ENCODE measurements at places on chromosomes 4 and X. TPM values are rescaled to one million over a fixed set of nuclear protein-coding genes. Genes with fewer than 3 reads are reported as not detected.

MND1 gene
- total RNA-seq = not detected

TKTL2 gene
- total RNA-seq = not detected

SRPK3 gene
- 0.52 TPM for total RNA-seq

VCX3B gene
- total RNA-seq = not detected

PLXNB3 gene
- total RNA-seq = 6.1 TPM

GK gene
- 16.9 TPM for total RNA-seq

RXFP1 gene
- total RNA-seq = not detected

HGFAC gene
- total RNA-seq = 0.52 TPM

DNA sequence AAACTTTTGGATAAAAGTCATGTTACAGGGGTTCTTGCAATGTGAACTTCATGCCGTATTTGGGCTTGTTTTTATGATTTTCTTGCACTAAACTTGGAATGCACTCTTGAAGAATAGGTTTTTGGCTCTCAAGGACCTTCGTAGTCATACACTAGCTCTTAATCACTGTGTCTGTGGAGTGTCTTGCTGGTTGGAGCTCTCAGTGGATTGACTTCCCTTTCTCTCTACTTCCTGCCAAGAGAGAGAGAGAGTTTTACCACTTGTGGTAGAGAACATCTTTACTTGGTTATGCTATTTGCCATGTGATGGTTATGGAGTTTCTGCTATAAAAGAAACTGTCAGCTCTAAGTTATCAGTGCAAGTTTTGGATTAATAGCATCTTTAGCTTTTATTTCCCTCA lies 112.4 kb downstream of the BMPR1B start:
- DNase-seq = no peak

DNA sequence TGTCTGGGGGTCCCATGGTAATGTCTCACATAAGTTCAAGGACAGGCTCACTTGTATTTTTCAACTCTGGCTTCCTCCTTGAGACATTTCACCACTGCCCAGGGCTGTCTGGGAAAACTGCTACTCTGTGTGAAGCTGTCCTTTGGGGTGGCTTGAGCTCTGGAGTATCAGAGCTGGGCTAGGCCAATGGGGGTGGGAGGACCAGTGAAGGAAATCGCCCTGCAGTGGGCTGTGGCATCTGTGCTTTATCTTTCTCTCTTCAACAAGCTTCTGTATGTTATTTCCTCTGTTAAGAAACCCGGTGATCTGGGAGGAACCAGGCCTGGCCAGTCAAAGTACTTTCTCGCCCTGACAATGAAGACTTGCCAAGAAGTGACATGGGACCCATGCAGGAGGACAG lies 87.4 kb downstream of the SMIM20 start:
- no peak for DNase-seq

DNA sequence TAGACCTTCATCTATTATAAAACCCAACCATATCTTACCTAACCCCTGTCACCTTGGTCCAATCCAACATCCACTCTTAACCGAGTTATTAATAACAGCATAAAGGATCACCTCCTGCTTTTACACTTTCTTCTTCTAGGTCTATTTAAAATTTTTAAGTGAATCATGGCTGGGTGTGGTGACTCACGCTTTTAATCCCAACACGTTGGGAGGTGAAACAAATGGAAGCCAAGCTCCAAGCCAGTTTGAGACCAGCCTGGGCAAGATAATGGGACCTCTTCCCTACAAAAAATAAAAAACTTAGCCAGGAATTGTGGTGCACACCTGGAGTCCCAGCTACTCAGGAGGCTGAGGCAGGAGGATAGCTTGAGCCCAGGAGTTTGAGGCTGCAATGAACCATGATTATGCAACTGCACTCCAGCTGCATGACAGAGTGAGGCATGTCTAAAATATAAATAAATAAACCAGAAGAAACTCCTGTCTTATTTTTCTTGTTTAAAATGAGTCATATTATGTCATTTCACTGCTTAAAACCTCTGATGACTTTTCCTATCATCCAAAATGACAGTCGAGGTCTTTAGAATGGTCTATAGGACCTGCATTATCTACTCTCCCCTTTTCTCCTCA lies 188.4 kb downstream of the GASK1B start:
- DNase-seq = no peak

DNA sequence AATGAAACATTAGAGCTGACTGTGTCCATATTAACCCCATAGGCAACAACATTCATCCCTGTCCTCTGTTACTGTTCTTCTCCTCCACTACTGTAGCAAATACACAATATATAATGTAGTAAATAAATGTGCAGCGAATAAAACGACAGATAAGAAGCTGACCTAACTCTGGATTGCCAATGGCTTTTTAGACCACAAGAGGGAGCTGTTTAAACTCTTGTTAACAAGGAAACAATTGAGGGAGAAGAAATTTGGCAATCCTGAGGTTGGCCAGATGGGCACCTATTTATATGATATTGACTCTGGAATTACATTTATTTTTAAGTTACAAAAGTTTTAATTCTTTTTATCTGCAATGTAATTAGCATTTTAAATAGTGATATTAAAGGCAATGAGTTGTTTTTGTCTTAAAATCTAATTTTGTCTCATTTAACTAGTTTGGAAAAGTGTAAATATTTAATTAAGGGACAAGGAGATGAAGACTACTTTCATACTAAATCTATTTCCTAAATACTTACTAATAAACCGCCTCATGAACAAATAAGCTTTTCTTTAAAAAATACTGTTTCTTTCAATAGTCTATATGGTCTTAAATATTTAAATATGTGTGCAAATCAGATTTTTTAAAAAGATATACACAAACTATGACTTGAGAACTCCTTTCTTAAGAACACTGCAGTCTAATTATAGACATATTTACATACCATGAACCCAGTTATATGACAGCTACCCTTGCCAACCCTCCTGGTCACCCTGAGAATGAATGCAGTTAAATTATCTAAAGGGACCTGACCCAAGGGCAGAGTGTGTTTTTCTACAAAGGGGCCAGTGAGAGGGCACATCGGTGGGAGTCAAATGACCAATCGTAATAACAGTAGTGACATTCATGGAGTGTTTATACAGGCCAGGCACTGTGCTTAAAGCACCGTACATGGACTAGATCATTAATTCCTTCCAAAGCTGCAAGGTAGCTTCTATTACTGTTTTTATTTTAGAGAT lies 52.9 kb upstream of the HPF1 start:
- no peak for DNase-seq

DNA sequence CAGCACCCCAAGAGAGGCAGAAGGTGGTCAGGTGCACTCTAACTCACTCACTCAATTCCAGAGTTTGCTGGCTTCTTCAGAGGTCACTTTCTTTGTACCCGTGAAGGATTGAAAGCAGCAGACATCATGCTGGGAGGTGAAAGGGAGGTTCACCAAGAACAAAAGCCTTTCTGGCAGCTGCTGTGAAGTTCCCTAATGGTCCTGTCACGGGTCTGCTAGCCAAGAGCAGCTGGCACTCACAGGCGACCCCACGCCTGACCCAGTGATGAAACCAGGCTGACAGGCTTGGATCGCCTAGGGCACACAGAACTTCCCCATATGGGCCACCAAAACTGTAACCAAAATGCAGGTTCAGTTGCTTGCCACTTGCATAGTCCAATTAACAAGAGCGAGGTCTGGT lies 11.8 kb downstream of the NUDT11 start:
- DNase-seq = no peak

- no peak for DNase-seq
These were observed 251.4 kb downstream of the COL25A1 start for GRCh38 chr4:109051054-109051453.

DNA sequence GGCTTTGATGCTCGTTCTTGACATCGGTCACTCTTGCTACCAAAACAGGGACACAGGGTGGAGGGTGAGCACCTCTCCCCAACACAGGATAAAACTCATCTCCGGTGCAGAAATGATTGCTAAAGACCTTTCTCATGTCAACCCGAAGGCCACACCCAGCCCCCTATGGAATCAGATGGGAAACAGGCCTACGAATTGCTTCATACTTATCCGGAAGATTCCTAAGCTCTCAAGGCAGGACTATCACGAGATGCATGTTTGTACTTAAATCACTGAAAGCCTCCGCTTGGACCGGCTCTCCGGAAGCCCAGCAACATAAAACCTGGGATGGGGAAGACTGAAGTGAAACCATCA lies 74.9 kb downstream of the MTMR1 start:
- DNase-seq = no peak

DNA sequence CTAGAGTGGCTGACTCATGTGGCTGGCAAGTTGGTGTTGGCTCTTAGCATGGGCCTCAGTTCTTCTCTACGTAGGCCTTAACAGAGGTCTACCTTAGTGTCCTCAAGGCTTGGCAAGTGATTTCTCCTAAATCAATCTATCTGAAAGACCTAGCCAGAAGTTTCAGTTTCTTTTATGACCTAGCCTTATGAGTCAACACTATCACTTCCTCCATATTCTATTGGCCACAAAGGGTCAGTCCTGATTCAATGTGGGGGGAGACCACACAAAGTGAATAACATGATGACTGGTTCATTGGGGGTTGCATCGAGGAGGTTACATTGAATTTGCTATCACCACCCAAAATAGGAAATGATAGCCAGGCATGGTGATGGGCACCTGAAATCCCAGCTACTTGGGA lies 5.8 kb upstream of the NRK start:
- no peak for DNase-seq

- no peak for DNase-seq
These were observed 13.9 kb upstream of the DCK start for GRCh38 chr4:70979445-70980008.

GRCh38 chrX:69215161-69215875 lies 50.1 kb upstream of the PJA1 start:
- no peak for DNase-seq

- DNase-seq = no peak
These were observed 1.5 kb downstream of the JAKMIP1 start for GRCh38 chr4:6198768-6199421.
